CD14-positive monocyte (primary cell): ENCODE measurements at places on chromosomes 7 and 10.

DNA sequence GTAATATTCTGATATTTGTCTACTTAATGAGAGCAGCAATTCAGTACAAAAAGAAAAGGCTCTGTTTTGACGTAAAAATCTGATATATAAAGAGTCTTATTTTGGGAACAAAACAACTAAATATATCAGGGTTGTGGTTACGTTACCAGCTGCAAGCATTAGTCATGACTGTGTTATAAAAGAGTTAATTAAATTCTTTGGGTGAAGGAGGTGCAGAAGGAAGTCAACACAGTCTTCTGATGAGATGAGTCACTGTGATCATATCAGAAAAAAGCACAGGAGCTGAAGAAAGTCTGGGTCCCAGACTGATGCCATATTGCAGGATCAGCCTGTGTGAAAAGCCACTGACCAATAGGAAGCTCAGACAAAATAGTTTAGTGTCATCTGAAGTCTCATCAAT is 234.3 kb upstream of the TEX47 start:
- H3K4me1 ChIP-seq: no peaks in the 10 kb centered on the region
- no peaks in the 10 kb centered on the region for H3K27me3 ChIP-seq
- no peak overlapping the region for H3K4me3 ChIP-seq
- DNase-seq: no peak

DNA sequence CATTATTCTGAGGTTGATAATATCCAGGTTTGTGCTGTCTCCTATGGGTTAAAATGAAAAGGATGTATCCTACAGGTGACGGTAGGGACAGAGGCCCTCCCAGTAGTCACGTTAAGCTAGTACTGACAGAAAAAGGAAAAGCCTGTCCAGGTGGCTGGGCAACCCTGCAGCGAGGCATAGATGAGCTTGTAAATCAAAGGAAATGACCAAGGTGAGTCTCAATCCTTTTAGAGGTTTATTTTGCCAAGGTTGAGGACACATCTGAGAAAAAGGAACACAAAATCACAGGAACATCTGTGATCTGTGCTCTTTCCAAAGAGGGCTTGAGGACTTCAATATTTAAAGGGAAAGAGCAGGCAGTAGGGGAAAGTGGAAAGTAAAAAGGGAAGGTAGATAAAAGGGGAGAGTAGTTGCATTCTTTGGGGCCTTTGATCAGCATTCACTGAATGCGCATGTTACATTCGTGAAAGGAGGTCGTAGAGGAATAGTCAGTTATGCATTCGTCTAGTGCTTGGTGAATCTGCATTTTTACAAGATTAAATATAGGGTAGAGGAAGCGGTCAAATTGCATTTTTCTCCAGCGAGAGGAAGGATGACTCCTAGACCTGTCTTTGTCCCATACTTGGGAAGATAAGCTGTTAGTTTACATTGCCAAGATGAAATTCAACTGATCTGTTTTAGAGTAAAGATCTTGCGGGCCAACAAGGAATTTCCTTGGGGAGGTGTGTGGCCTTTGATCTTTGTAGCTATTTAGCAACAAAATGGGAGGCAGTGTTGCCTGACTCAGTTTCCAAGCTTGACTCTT is 884 bp upstream of the GSTO1 start:
- peak overlapping the region; percentile 96 for H3K4me3 ChIP-seq
- DNase-seq: peak; percentile 31
- no peaks in the 10 kb centered on the region for H3K27me3 ChIP-seq
- H3K27ac ChIP-seq: peak overlapping the region; percentile 99
- H3K36me3 ChIP-seq: peaks cover 11% of the 10 kb centered on the region
- peaks cover 35% of the 10 kb centered on the region for H3K4me1 ChIP-seq

DNA sequence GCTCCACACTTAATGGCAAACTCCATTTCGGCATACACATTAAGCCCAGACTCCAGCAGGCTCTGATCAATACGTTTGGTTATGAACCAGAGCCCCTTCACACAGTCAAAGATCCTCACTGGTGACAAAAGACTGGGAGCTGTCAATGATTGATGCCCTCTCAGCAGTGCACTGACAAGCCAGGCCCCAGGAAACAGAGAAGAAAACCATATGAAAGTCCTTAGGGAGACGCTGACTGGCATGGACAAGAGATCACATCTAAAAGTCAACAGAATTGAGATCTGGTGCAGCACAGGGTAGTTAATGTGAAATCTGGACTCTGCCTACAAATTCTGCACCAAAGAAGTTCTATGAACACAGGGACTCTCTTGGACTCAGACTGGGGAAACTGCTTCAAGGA is 600.9 kb upstream of the NRP1 start:
- H3K27ac ChIP-seq: no peak overlapping the region
- H3K4me3 ChIP-seq: no peak overlapping the region
- H3K27me3 ChIP-seq: no peaks in the 10 kb centered on the region

GRCh38 chr10:42150428-42151061 is 487.8 kb downstream of the ZNF33B start:
- no peaks in the 10 kb centered on the region for H3K27me3 ChIP-seq
- no peak overlapping the region for H3K4me3 ChIP-seq
- no peaks in the 10 kb centered on the region for H3K36me3 ChIP-seq
- no peak for DNase-seq
- H3K4me1 ChIP-seq: no peaks in the 10 kb centered on the region

DNA sequence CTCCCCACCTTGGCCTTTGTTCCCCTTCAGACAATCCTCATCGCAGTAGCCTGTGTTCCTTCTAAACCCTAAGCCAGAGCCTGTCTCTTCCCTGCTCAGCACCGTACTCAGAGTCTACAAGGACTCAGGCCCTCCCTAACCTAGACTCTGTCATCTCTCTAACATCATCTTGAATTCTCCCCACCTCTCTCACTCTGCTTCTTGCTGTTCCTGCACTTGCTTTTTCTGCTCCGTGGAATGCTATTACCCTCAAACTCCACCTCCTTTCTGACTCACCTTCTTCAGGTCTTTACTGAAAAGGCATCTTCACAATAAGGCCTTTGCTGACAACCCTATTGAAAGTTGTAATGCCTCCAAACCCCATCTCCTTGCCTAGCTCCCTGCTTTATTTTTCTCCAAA is 141.0 kb downstream of the DKK1 start:
- H3K4me3 ChIP-seq: no peak overlapping the region
- no peaks in the 10 kb centered on the region for H3K27me3 ChIP-seq

DNA sequence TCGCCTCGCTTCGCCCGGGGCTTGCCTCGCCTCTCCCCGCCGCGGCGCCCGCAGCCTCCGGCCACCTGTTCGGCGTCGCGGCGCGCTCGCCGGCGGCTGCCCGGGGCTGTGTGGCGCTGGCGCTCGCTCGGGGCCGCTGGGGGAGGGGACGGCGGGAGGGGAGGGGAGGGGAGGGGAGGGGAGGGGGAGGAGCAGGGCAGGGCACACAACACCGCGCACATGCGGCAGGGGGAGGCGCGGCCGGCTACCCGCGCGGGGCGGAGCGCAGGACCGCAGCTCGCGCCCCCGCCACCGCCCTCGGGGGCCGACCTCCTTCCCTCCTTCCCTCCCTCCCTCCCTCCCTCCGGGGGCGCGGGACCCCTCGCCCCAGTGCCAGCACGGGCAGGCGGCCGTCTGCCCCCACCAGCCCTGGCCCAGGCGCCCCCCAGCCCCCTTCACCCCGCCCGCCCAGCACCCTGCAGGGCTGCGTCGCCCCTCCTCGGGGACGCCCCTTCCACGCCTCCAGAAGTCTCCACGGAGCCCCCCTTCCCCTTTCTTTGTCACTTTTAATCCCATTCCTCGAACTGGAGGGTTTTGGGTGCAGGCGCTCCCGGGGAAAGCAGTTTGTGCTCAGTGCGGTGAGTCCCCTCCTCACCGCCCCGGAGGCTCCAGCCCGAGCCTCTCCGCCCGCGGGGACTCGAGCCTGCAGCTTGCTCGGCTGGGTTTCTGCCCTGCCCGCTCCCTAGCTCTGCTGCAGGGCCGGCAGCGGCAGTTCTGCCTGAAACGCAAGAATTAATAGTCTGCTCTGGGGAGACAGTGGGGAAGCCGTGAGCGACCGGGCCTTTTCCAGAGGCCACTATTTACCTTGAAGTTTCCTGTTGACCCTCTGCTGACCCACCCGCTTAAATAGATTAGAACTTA is at the start of gene PARD3:
PARD3 (minus strand) TSS at position 112 of the 900 bp plus-strand sequence. CDS start 301 bp downstream, outside the sequence.
- DNase-seq: no peak
- peaks cover 32% of the 10 kb centered on the region for H3K27me3 ChIP-seq
- no peak within 1 kb of the TSS for H3K27ac ChIP-seq

DNA sequence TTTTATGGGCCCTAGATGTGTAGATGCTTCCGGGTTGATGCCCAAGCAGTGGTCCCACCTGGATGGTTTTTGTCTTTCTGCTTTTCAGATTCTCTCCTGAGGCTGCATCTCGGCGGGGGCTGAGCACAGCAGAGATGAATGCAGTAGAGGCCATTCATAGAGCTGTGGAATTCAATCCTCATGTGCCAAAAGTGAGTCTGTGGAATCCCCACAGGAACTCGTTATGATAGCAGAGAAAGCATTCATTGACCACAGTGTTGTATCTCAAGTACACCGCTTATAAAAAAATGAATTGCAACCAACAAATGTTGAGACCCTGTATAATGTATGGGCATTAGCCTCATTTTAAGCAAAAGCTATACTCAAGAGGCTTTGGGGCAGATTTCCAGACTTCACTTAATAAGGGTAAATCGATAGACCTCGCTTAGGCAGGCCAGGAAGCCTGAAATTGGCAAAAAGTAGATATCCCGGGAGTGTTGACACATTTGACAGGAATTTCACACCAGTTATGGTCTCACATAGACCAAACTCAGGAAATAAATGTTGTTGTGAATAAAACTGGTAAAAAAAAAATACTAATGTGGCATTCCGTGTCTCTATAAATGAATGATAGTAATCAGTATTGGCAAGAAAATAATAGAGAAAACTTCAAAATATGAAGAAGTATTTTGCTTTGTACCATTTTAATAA is 132.0 kb downstream of the WNT2 start:
- H3K4me1 ChIP-seq: no peaks in the 10 kb centered on the region
- H3K27me3 ChIP-seq: no peaks in the 10 kb centered on the region
- peaks cover 3% of the 10 kb centered on the region for H3K36me3 ChIP-seq

GRCh38 chr7:105590793-105591192 is 9.5 kb upstream of the EFCAB10 start:
- H3K36me3 ChIP-seq: no peaks in the 10 kb centered on the region
- H3K27me3 ChIP-seq: no peaks in the 10 kb centered on the region
- H3K4me3 ChIP-seq: no peak overlapping the region
- no peak overlapping the region for H3K27ac ChIP-seq
- DNase-seq: no peak

DNA sequence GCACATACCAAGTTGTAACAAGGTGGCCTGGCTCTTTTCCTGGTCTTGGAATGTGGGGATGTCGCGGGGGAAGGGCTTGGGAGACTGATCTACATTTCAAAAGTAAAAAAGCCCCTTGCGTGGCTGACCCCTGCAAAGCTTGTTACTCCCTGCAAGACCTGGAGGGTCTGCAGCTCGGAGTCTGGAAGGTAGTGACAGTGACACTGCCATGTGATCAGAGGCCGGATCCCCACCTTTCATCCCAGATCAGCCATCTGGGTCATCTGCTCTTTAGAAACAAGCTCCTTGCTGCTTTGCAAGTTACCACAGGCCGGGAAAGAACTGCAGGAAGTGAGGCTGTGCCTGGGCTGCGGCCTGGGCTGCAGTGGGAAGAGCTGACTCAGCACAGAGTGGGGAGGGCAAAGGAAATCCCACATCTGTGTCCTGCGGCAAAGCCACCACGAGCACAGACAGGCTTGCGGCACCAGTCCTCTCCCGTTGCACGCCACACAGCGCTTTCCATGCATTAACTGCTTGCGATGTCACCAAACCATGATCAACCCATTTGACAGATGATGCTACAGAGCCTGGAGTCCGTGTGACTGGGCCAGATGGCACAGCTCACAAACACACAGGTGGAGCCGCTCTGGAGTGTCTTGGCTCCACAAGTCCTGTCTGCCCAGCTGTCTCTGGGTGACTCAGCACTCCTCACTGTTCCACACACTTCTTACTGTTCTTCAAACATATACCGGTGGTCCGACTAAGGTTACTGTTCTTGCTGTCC is 97.7 kb downstream of the SH3PXD2A start:
- no peak overlapping the region for H3K27ac ChIP-seq
- H3K4me3 ChIP-seq: no peak overlapping the region
- H3K27me3 ChIP-seq: no peaks in the 10 kb centered on the region
- H3K36me3 ChIP-seq: no peaks in the 10 kb centered on the region
- H3K4me1 ChIP-seq: peaks cover 41% of the 10 kb centered on the region

DNA sequence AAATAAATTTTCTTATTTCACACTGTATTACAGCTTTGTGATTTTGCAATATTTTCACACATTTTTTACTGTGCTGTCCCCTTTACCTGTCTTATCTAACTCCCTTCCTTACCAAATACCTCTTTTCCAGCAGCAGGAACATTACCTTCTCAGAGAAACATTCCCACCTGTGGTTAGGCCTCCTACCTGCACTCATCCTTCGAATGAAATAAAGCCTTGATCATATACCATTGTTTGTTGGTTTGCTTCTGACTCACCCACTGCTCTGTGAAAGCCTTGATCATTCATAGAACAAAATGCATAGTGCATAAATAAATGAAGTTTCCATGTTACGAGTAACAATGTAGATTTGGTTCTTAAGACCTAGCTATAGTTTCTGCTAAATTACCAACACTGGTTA is 256.3 kb downstream of the ARL4A start:
- H3K36me3 ChIP-seq: no peaks in the 10 kb centered on the region
- no peak for DNase-seq
- H3K4me1 ChIP-seq: no peaks in the 10 kb centered on the region
- H3K27me3 ChIP-seq: no peaks in the 10 kb centered on the region
- H3K27ac ChIP-seq: no peak overlapping the region

DNA sequence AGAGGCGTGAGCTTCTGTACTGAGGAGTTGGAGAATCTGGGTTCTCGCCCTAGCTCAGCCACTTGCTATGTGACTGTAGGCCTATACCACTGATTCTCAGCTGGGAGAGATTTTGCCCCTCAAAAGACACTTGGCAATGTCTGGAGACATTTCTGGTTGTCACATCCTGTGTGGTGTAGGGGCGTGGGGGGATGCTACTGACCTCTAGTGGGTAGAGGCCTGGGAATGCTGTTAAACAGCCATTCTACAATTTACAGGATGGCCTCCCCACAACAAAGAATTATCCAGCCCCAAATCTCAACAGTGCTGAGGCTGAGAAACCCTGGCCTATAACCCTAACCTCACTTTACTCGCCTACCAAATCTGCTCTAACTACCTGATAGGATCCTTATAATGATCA is 58.8 kb upstream of the GAD2 start:
- no peak for DNase-seq
- no peaks in the 10 kb centered on the region for H3K4me1 ChIP-seq
- no peak overlapping the region for H3K27ac ChIP-seq
- H3K27me3 ChIP-seq: no peaks in the 10 kb centered on the region
- H3K36me3 ChIP-seq: no peaks in the 10 kb centered on the region

GRCh38 chr7:99374111-99375064 is at the start of gene ARPC1B:
Gene ARPC1B (plus strand): TSS chr7:99374730. CDS start chr7:99385715, 10,985 bp downstream.
- H3K4me1 ChIP-seq: peaks cover 58% of the 10 kb centered on the region
- H3K4me3 ChIP-seq: peak within 1 kb of the TSS; percentile 95
- H3K27me3 ChIP-seq: no peaks in the 10 kb centered on the region

DNA sequence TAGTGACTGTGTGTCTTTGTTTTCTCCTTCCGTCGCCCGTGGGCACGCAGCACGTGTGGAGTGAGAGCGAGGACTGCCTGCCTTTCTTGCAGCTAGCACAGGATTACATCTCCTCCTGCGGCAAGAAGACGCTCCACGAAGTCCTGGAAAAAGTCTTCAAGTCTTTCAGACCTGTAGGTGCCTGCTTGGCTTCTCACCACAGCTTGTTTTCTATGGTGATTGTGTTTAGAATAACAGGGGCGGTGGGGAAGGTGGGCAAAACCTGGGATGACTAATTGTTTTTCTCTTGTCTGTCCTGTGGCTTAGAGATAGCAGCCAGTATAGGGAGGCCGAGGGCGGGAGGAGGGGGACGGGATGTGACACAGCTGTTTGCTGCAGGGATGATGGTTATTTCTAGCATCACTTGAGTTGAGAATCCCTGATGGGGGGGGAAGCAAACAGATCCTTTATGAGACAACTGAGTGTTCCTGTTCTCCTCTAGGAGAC is 11.4 kb downstream of the MTURN start:
- no peak for DNase-seq
- no peak overlapping the region for H3K27ac ChIP-seq
- H3K4me3 ChIP-seq: no peak overlapping the region
- no peaks in the 10 kb centered on the region for H3K27me3 ChIP-seq
- no peaks in the 10 kb centered on the region for H3K36me3 ChIP-seq
- H3K4me1 ChIP-seq: peaks cover 12% of the 10 kb centered on the region
